ENCODE measurements at places on chromosomes 13 and 19. TPM values are rescaled to one million over a fixed set of nuclear protein-coding genes. Genes with fewer than 3 reads are reported as not detected.

DNA sequence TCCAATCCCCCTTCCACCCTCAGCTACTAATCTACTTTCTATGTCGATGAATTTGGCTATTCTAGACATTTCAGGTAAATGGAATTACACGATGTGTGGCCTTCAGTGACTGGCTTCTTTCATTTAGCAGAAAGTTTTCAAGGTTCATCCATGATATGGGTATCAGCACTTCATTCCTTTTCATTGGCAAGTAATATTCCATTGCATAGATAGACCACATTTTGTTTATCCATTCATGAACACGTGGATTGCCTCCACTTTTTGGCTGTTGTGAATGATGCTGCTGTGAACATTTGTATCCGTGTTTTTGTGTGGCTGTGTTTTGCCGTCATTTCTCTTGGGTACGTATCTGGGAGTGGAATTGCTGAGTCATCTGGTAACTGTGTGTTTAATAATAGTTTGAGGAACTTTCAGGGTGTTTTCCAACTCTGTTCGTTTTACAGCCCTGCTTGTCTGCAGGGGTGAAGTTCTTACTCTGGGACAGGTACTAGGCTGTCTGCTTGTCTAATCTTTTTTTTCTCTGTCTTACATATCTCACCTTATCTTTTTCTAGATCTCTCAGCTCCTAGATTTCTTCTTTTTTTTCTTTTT is 32.5 kb downstream of the MARK4 start:
- DNase-seq = no peak

DNA sequence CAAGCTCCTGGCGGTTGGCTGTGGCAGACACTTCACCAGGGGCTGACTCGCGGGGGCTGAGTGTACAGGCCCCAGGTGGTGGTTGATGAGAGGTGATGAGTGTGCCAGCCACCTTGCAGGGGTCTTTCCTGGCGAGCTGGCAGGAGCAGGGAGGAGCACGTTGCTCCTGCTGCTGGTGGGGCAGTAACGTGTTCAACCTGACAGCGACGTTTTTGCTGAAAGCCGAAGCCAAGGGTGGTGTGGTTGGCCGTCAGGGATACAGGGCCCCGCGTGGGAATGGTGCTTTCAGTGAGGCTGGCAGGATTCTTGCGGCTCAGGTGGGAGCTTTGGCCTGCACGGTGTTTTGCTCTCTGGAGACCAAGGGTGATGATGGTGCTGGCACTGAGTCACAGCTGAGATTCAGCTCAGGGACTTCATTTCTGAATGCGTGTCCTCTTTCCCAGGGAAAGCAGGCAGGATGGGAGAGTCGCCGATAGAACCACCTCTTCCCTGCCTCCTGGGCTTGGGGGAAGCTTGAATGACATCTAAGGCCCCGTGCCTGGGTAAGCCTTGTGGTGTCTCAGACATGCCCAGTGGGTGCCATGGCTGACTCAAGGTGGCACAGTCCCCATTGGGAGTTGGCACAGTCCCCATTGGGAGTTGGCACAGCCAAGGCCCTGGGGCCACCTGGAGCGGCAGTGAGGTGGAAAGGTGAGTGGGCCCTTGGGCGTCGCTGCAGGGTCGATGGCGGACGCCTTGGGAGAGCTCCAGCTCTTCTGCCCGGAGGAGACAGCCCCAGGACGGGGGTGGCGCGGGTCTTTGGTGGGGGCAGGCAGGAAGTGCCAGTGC is 8.8 kb downstream of the DAZAP1 start:
- DNase-seq = no peak

- no peak for DNase-seq
Measured at GRCh38 chr19:3007975-3008374, 21.1 kb downstream of the TLE2 start.

GRCh38 chr13:113433391-113433916 is 19.8 kb downstream of the ADPRHL1 start:
- DNase-seq = no peak

GRCh38 chr19:4375164-4376027 is 25.0 kb downstream of the SH3GL1 start:
- no peak for DNase-seq

GRCh38 chr13:97335488-97336134 is 98.4 kb upstream of the RAP2A start:
- DNase-seq = no peak

- DNase-seq = no peak
Measured at GRCh38 chr19:41599175-41599966, 23.4 kb downstream of the CEACAM21 start.

DNA sequence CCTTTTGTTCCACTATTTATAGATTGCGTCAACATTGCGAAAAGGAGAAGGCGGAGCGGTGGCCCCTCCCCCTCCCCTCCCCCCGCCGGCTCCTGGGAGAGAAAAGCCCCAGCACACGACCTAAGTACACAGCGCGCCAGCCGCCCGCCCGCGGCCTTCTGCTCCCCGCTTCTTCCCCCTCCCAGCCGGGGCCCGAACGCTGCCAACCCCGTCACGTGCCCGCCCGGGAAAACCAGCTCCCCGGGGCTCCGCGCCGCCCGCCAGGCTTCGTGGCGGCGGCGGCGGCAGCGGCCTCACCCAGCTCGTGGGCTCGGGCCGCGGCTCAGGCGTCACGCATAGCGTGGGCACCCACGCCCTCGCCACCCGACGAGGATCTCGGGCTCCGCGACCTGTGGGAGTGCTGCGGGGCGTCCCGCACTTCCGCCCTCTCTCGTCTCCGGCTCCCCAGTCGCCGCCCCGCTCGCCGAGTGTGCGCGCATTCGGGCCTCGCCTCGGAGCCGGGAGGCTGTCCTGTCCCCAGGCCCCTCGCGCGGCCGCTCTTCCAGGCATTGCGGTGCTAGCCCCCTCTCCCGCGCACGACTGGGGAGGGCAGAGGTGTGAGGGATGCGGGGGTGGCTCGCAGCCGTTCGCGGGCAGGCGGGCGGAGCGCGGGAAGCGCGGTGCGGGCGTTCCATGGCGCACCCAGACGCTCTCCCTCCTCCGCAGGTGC is 110.5 kb downstream of the KCNRG start:
- peak; percentile 89 for DNase-seq

GRCh38 chr13:98233127-98233526 is 56.1 kb upstream of the RNF113B start:
- no peak for DNase-seq

DNA sequence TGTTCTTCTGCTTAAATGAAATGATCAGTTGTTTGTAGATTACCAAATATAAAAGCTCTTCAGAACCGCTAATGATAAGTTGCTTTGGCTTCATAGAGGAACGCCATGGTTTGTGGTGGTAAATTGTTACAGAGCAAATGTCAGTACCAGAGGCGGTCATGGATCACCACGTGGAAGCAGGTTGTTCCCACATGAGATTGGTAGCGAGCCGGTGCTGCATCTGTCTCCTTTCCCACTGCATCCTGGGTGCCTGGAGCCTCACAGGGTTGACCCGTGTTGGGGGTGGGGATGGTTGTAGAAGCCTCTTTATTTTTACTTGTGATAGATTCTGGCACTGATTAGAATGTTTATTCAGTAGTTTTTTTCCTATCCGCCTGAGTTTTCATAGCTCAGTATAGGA is 14.7 kb downstream of the GARRE1 start:
- no peak for DNase-seq

DNA sequence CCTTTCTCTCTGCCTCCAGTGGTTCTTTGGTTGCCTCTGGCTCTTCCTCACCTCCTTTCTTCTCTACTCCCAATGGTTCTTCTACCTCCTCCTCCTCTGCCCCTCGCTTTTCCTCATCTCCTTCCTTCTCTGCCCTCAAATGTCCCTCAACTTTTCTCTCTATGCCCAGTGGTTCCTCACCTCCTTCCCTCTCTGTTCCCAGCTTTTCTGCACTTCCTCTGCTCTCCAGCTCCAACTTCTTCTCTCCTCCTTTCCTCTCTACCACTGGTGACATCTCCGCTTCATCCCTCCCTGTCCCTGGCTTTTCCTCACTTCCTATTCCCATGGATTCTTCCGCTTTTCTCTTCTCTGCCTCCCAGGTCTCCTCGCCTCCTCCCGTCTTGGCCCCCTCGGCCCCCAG is 7.8 kb downstream of the PALM3 start:
- DNase-seq = no peak

GRCh38 chr19:34365463-34366401 is 736 bp downstream of the GPI start:
- DNase-seq = peak; percentile 69

GRCh38 chr13:27037171-27037570 is 134.4 kb downstream of the USP12 start:
- DNase-seq = no peak

- no peak for DNase-seq
Measured at GRCh38 chr13:69565334-69565733, 542.3 kb upstream of the ATXN8OS start.

GRCh38 chr13:30714629-30715371 is 20.5 kb upstream of the ALOX5AP start:
- DNase-seq = no peak

- no peak for DNase-seq
Measured at GRCh38 chr19:15180451-15181390, 20.1 kb downstream of the NOTCH3 start.

GRCh38 chr13:25292301-25292700 is 5.0 kb upstream of the MTMR6 start:
- no peak for DNase-seq

GRCh38 chr19:1067341-1067957 is 482 bp downstream of the ARHGAP45 start:
- DNase-seq = no peak

DNA sequence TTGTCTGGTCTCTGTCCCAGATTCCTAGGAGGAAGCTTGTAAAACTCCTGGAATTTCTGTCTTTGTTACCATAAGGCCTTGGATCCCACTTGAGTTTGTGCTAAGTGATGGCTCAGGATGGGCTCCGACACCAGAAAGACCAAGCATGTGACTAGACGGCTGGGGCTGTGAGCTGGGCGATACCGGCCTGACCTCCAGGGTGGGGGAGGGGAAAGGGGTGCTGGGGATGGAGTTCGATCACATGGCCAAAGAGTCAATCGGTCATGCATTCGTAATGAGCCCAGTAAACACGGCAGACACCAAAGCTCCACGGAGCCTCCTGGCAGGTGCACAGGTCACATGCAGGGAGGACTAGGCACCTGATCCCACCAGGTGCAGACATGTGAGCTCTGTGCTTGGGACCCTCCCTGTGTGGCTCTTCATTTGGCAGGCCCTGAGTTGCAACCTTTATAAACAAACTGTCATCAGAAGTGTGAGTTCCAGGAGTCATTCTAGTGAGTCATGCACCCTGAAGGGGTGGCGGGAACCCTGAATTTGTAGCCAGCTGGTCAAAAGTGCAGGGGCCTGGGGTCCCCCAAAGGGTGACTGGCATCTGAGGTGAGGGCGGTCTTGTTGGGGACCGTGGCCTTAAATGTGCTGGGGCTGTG is 27.1 kb downstream of the ELAVL1 start:
- DNase-seq = no peak

- peak; percentile 80 for DNase-seq
Measured at GRCh38 chr13:39538816-39539790, 63.9 kb downstream of the LHFPL6 start.

DNA sequence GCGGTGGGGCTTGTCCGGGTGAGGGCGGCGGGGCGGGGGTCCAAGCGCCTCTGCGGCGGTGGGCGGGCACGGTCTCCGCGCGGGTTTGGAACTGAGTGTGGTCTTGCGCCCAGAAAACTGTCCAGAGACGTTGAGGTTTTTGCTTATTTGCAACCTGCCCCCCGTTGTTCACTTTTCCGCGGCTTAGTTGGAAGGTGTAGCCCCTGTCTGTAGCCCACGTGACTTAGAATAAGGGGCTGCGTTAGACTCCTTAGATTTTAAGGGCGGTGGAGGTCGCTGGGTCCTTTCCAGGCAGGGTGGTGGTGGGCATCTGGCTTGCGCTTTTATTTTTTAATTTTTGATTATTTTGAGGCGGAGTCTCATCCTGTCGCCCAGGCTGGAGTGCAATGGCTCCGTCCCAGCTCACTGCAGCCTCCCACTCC is 748 bp downstream of the RPS15 start:
- no peak for DNase-seq

Gene TEX26
- total RNA-seq = not detected

Gene PDE4A
- total RNA-seq = 7.6 TPM

Gene LRRC4B
- total RNA-seq = 19.2 TPM

Gene FFAR1
- total RNA-seq = not detected

Gene KIR2DL4
- not detected for total RNA-seq

Gene SLITRK6
- total RNA-seq = not detected

Gene PRR36
- 0.49 TPM for total RNA-seq

Gene PRTN3
- not detected for total RNA-seq

Gene SSC5D
- 9.4 TPM for total RNA-seq

Data from G401 (cell line).